ENCODE measurements at places on chromosomes 1 and 21.

DNA sequence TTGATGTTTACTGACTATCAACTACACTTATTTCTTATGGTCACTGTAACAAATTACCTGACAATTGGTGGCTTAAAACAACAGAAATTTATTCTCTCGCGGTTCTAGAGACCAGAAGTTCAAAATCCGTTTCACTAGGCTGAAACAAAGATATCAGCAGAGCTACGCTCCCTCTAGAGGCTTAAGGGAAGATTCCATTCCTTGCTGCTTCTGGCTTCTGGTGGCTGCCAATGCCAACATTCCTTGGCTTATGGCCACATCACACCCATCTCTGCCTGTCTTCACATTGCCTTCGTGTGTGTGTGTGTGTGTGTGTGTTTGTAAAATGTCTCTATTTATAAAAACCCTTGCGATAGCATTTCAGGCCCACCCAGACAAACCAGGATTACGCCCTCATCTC lies 66.4 kb downstream of the LMX1A start:
- DNase-seq, result no peak

- DNase-seq, result no peak
Observed at GRCh38 chr1:165610866-165611265, 20.2 kb upstream of the MGST3 start.

DNA sequence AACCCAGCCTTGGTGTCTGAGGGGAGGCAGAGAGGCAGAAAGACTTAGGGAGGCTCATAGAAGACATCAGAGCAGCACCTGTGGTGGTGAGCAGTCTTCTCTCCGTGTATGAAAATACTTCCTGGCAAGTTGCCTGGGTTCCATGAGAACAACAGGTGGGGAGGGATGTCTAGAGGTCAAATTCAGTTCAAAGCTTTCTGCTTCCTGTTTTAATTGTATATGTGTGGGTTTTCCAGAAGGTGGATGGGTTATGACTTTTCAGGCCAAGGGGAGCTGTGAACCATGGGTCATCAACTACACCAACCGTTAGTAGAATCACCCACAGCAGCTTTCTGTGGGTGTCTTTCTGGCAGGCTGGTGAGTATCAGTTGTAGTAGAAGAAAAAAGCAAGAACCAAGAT lies 4.1 kb upstream of the FCRL2 start:
- peak; percentile 30 for DNase-seq

DNA sequence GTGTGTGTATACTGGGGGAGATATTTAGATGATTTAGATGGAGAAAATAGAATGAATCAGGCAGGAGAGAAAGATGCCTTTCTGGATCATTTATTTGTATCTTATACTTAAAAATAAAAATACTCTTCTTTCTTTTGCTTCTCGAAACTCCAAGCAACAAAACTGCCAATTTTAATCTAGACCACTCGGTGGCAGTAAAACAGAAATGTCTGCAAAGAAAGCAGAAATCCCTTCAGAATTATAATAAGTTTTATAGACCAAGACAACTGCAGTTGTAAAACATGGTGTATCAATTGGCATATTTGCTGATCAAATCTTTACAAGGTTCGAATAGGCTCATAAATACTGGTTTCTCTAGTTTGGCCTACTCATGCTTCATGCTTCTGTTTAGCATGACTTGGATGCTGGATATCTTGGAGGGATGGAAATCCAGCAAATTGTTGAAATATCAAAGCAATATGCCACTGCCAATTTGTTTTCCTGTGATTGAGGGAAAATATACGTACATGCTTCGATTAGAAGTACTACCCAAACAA lies 15.1 kb upstream of the C1orf87 start:
- no peak for DNase-seq

DNA sequence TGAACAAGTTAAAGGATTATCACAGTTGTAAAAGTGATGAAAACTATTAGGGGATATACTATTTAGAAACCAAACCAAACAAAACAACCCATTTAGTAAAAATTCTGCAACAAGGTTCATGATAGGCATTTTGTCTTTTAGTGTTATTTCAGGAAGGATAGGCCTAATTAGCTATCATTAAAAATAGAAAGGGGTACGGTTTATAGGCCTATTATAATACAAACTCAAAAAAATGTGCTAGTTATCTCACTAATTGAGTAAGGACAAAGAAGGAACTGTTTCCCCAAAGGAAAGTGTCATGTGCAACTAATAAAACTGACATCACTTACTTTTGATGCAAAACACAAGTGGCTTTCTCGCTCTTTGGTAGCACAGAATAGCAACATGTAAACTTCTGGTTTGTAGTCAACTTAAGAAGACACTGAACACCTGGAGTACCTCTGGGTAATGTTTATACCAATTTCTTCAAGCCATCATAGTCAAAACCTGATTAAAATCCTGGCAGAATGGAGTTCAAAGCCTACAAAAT lies 28.5 kb downstream of the SLC16A1 start:
- DNase-seq, result no peak

DNA sequence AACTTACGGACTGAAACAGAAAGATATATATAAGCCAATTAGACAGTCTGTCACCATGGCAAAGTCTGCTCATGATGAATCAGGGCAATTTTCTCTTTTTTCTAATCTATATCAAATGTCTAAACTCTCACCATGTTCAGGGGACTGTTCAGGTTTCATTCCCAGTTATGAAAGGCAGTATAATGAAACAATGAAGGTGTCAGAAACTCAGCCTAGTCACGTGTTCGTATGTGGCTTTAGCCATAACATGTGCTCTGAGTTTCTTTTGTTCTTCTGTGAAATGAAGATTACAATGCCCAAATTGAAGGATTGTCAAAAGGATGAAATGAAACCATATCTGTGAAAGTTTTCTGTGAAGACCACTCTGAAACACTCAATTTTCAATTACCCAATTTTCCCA lies 392.9 kb downstream of the DSCAM start:
- no peak for DNase-seq

DNA sequence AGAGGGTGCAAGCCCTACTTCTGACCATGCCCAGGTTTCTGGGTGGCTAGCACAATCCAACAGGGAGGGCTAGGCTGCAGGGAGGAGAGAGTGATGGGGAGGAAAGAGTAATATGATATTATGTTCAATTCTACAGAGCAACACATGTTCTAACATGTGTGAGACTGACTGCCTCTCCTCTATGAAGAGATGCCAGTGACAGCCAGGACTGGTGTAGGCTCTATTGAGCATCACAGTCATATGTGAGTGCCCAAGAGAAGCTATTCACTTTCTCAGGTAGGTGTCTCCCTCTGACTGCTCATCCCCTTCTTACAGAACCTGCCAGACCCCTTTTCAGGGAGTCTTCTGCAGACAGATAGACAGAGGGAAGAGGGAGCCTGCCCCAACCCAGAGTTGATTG lies 446.1 kb downstream of the SIPA1L2 start:
- DNase-seq, result no peak

- no peak for DNase-seq
Observed at GRCh38 chr21:25509862-25510261, 97.4 kb downstream of the MRPL39 start.

DNA sequence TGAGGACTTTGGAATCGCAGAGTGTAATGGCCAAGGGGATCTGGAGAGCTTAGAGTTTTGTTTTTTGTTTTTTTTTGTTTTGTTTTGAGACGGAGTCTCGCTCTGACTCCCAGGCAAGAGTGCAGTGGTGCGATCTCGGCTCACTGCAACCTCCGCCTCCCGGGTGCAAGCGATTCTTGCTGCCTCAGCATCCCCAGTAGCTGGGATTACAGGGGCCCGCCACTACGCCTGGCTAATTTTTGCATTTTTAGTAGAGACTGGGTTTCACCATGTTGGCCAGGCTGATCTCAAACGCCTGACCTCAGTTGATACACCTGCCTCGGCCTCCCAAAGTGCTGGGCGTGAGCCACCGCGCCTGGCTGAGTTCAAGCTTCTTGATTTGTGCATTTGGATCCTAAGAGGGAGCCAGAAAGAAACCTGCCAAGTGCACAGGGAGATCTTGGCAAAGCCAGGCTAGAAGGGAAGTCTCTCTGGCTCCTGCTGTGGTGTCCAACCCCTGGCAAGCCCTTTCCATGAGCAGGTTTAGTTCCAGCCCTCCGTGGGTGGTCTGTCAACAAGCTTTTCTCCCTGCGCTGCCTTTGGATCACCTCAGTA lies 852 bp downstream of the FAAH start:
- no peak for DNase-seq

DNA sequence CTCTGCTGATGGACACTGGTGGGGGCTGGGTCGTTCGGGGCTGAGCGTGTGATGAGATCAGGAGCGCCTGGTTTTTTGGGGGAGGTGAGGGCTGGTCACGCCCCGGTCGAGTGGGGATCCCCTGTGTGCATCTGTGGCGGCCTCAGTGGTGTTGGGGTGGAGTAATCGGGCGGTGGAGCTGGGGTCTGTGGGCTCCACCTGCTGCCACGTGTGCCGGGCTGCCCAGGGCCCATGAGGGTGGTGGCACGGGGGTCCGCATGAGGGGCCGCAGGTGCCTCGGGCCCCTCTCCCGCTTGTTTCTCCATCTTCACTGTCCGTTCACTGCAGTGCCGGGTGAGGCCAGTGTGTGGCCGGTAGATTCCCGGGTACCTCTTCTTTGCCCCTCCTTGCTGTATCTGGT lies 17.2 kb downstream of the PRKCZ start:
- no peak for DNase-seq

All from transverse colon (tissue), 4 donors.